ENCODE measurements at places on chromosomes 16 and 17.

GRCh38 chr16:19666477-19666876 lies 51.5 kb downstream of the KNOP1 start:
- no peak for DNase-seq

GRCh38 chr16:82011199-82011641 lies at the start of gene SDR42E1:
Gene SDR42E1 (minus strand): TSS chr16:82011470. CDS start chr16:82000858, 10,612 bp downstream.
- DNase-seq, result no peak

- DNase-seq, result no peak
Measured at GRCh38 chr16:12589676-12590075, 214.0 kb downstream of the CPPED1 start.

- DNase-seq, result no peak
Measured at GRCh38 chr16:14329727-14330350, 258.7 kb downstream of the MRTFB start.
